ENCODE measurements at places on chromosomes 4 and X.

DNA sequence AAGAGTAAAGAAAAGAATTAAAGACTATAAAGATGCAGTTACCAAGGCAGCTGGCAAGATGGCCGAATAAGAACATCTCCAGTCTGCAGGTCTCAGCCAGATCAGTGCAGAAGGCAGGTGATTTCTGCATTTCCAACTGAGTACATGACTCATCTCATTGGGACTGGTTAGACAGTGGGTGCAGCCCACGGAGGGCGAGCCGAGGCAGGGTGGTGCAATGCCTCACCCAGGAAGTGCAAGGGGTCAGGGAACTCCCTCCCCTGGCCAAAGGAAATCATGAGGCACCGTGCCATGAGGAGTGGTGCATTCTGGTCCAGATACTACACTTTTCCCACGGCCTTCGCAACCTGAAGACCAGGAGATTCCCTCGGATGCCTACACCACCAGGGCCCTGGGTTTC is 20.5 kb downstream of the SPIN4 start:
- DNase-seq: no peak

DNA sequence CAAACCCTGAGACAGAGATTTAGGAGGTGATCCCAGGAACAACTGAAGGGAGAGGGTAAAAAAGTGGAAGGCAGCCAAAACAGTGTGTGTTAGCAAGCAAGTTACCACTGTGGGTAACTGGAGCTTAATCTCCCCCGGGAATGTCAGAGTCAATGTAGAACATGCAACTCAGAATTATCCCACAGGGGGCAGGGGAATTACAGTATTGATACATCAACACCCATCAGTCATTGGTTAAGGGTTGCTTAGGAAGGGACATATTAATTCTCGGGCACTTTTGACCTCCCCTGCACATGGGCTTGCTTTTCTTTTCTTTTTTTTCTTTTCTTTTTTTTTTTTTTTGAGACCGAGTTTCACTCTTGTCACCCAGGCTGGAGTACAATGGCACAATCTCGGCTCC is 29.3 kb downstream of the CXorf58 start:
- no peak for DNase-seq

DNA sequence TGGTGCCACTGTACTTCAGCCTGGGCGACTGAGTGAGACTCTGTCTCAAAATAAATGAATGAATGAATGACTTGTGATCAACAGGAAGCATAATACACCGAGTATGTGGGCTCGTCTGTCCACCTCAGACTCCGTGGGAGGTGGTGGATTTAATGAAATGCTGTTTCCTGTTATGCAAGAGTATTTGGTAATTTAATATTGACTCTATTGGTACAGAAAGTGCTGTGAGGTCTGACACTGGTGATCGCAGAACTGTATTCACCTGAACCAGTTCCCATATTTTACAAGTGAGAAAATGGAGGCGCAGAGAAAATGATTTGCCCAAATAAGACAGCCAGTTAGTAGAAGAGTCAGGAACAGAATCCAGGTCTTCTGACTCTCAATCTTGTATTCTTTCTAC is 423.3 kb downstream of the RAPGEF2 start:
- DNase-seq: no peak

DNA sequence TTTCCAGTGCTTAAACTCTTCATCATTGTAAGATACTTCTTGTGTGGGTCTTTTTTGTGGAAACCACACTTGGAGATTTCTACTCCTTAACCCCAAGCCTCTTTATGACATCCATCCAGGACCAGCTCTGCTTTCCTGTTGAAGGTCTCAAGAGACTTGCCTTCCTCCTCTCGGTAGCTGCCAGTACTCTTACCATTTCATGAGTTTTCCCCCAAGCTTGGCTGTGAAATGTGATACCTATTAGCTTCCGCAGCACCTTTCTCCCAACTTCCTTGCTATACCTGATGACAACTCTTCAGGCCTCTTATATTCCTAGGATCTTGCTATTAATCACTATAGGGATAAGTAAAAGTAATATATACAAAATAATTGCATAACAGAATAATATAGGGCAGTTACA is 1.9 kb upstream of the DCK start:
- DNase-seq: no peak
